ENCODE measurements at places on chromosomes 1 and 21. TPM values are rescaled to one million over a fixed set of nuclear protein-coding genes. Genes with fewer than 3 reads are reported as not detected.

Gene DMRTA2
- total RNA-seq = not detected

Gene S100A4
- 160 TPM for total RNA-seq

Gene BMP8B
- total RNA-seq = 2.7 TPM

- DNase-seq = no peak
These were observed 7.8 kb downstream of the STK40 start for GRCh38 chr1:36377791-36378492.

Gene CSDE1
- 517 TPM for total RNA-seq

DNA sequence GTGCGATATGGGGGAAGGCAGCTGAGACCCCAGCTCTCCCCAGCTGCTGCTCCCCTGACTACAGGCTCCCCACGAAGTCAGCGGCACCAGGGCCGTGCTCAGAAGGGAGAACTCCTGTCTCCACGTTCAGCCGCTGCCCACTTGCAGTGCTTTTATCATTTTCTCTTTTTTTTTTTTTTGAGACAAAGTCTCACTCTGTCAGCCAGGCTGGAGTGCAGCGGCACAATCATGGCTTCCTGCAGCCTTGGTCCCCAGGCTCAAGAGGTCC, 933 bp upstream of the FTCD start:
- DNase-seq = no peak

- DNase-seq = no peak
These were observed 81.0 kb downstream of the RPS6KC1 start for GRCh38 chr1:213131851-213132655.

Gene ARPC5
- 59.3 TPM for total RNA-seq

- no peak for DNase-seq
These were observed 773 bp upstream of the DDX59 start for GRCh38 chr1:200670242-200671118.

Gene PAQR6
- 1.0 TPM for total RNA-seq

Gene PLEKHO1
- total RNA-seq = 29.0 TPM

DNA sequence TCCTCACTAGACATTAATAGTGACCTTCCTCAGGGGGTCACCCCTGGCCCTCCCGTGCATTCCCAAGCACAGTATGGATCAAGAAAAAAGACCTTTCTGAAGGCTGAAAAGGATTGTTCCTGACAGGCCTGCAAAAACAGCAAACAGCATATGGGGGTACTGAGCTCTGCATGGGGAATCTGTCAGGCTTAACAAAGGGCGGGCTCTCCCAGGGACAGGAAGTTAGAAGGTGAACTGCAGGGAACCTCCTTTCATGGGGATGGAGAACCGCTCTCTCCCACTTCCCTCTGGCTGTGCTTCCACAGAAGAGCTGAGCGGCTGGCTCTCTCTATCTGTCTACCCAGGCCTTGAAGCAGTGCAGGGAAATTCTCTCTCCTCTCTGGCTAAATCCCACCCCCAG, 91.7 kb downstream of the DTL start:
- no peak for DNase-seq

- DNase-seq = no peak
These were observed 35.4 kb downstream of the CENPF start for GRCh38 chr1:214638459-214638807.

- DNase-seq = no peak
These were observed 163.6 kb downstream of the ST6GALNAC3 start for GRCh38 chr1:76238094-76238628.

Gene GPR25
- total RNA-seq = not detected

Gene WNT2B
- total RNA-seq = 6.1 TPM

DNA sequence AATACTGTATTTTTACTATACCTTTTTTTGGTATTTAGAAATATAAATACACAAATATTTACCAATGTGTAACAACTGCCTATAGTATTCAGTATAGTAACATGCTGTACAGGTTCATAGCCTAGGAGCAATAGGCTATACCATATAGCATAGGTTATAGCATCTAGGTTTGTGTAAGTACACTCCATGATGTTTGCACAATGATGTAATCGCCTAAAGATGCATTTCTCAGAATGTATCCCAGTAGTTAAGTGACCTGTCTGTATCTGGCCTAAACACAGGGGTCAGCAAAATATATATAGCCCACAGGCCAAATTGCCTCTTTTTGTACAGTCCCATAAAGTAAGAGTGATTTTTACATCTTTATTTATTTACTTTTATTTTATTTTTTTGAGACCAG, 24.2 kb downstream of the ZBTB8OS start:
- no peak for DNase-seq

DNA sequence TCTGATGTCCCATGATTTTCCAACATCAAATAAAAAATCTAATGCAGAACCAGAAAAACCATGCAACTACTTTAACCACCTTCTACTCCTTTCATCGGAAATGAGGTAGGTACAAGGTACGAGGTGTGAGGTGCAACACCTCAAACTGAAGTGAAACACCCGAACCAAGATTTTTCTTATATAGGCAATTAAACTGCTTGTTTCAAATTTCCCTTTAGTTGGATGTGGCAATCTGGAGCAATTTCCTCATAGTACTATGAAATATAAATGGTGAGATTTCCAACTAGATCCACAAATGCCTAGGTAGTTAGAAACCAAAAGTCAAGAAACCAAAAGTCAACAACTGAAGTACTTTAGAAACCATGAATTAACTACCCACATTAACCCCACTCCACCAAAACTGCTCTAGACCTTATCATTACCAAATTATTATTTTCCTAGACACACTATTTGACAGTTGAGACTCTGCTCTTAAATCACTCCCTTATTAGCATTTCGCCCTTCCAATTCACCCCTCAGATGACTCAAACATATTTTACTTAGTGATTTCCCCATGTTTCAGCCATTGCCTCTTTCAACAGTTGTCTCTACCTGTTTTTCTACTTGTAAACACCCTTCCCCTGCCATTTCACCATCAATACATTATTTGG, 37.8 kb downstream of the FUBP1 start:
- no peak for DNase-seq

Gene DNALI1
- 1.6 TPM for total RNA-seq

GRCh38 chr1:6157132-6157527, 23.0 kb downstream of the CHD5 start:
- no peak for DNase-seq

DNA sequence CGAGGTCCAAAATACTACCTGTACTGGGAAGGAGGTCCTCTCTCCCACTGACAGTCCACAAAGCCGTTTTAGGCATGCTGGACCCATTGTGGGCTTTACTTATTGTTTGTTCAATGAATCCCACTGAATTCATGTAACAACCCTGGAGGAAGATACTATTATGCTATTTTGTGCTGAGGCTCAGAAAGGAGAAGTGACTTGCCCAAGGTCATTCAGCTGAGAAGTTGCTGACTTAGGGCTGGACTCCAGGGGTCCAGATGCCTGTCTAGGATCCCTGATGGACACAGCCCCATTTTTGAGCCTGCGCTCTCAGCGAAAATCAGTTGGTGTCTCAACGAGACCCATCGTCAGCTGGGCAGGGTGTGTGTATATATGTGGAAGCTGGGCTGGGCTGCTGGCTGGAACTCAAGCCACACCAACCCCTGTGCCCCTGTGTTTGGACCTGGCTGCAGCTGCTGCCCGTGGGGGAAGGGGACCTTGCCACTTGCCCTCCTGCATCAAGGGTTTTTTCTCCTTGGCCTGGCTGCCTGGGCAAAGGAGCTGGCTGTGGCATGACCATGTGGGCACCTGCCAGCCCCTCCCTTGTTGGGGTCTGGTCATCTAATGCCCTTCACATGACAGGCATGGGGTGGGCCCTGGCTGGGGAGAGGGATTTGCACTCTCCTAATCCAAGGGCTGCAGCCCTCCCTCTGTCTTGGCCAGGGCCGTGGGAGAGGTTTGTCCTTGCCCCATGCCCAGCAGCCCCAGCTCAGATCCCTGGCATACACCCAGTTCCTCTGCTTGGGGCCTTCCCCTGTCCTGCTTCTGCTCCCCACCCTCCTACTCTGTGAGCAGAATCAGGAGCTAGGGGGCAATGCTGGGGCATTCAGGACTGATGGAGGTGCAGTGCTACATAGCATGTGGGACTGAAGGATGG, 15.0 kb downstream of the KCNQ4 start:
- peak; percentile 81 for DNase-seq

DNA sequence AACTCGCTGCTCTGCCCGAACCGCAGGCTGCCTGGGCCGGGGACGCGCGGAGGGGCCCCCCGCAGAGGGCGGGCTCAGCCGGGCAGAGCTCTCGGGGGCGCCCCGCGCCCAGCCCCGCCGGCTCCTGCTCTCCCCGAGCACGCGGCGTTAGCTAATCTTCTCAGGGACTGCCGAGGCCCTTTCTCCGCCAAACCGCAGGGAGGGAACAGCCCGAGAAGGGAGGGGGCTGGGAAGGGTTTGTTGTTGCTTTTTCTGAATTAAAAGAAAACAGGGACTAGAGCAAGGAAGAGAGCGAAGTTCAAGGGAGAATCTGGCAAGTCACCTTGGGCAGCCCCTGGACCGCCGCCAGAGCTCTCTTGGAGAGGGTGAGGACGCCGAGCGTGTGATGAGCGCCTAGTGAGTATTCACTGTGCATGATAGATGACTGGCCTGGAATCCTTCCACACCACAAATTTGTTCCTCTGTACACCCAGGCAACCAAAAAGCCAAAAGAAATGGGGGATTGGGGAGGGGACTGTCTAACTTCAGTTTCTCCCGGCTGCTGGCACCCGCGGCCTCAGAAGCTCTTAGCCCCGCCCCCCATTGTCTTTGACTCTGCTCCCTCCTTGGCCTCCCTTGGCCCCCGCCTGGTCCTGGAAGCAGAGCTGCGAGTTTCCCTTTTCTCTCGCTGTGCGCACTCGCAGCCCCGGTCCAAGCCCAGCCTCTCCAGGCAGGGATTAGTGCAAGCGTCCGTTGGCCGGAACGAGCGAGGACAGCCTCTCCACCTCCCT, 19.7 kb upstream of the LMX1A start:
- DNase-seq = peak; percentile 96

GRCh38 chr1:2290595-2291510, 62.7 kb downstream of the SKI start:
- peak; percentile 82 for DNase-seq

Gene OR2G6
- not detected for total RNA-seq

GRCh38 chr21:46617267-46618051, 12.6 kb upstream of the S100B start:
- no peak for DNase-seq

DNA sequence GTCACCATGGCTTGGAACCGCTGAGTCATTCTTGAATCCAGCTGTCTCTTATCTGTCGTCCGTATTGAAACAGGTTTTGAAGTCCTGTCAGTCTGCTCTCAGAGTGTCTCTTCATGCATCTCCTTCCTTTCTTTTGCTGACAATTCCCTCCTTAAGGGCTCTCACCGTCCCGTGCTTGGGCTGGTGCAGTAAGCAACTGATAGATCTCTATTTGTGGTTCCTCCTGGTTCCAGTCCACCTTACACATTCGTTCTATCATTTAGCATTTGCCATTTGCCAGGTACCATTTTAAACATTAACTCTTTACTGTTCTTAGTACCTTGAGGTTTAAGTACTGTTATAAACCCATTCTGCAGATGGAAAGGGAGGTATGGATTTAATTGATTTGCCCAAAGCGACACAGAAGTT, 88.9 kb downstream of the DYRK1A start:
- DNase-seq = peak; percentile 40
